Hepatic stellate cell (primary cell): ENCODE measurements at places on chromosomes 7 and 10.

GRCh38 chr10:86064219-86064618 is 302.4 kb downstream of the GRID1 start:
- DNase-seq, result no peak

GRCh38 chr7:71050492-71050891 is 81.5 kb upstream of the GALNT17 start:
- DNase-seq, result no peak

DNA sequence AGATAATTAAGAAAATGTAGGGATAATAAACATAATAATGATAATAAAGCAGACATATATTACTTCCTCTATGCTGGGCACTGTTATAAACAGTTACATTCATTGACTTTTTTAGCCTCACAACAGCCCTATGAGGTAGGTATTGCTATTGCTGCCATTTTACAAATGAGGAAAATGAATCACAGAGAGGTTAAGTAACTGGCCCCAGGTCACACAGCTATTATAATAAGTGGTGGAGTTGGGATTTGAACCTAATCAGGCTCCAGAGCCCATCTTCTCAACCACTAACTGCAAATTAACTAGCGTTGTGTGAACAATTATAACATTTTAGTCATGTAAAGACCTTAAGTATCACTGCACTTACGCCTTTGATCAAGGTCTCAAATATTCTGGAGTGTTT is 62.5 kb upstream of the PIK3CG start:
- no peak for DNase-seq

GRCh38 chr7:75704928-75705327 is 33.8 kb downstream of the HIP1 start:
- no peak for DNase-seq

DNA sequence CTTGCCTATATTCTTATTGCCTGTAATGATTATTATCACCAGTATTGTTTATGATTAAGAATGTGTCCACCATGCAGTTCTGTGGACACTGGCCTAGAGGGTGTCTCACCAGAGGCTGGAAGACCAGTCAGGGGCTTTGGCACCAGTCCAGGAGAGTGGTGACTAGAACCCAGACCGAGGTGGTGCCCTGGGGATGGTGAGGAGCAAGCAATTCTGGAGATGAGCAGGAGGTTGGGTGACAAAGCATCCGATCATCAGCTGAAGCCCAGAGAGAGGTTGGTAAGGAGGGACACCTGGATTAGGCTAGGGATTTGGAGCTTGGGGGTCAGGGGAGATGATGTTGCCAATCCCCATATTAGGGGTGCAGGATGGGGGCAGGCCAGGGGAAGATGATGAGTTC is 124.4 kb downstream of the EMX2 start:
- DNase-seq, result no peak

GRCh38 chr10:121313119-121313875 is 284.9 kb downstream of the FGFR2 start:
- no peak for DNase-seq

DNA sequence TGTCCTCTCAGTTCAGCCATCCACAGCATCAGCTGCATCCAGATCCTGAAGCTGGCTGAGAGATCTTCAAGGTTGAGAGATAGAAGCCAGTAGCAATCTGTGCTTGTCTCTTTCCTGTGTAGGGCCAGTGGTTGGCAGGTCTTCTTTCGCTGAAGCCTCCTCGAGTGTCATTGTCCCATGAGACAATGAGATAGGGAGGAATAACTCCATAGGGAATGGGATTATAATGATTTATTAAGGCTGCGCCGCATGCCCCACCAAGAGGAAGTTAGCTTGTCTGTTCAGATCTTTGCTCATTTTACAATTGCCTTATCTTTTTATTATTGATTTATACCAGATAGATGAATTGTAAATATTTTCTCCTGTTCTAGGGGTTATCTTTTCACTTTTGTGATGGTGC is 61.5 kb downstream of the MCMBP start:
- no peak for DNase-seq

- DNase-seq, result no peak
Observed at GRCh38 chr10:132133005-132133404, 53.7 kb upstream of the DPYSL4 start.

DNA sequence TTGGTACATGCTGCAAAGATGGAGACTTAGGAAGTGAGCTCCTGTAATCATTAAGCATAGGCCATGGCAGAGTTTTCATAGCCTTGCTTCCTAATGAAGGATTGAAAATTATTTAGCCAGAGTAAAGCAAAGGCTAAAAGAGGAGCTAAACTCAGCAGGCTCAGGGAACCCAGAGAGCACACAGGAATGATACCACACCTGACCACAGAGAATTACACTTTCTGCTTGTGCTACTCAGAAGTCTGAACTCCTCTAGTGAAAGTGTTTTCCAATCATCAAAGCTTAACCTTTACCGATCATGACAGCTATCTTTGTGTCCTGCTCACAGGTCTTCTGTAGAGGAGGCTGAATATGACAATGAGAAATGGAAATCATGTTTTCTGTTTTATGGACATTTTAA is 347.7 kb downstream of the OTUD1 start:
- no peak for DNase-seq

GRCh38 chr7:45219130-45219529 is 61.5 kb downstream of the RAMP3 start:
- no peak for DNase-seq

DNA sequence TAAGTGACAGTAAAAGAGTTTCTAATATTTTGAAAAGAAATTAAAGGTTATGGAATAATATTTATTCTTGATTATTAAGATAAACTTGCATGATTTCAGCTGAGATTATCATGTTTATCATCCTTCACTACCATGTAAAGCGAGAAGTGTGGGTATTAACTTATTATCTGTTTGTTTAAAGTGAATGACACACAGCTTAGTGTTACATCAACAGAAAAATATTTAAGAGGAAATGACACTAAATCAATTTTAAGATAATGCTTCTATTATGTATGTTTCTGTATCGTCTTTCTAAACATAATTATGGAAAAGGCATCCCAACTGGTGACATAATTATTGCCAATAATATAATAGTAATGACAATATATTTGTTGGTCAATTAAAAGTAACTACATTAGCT is 213.1 kb downstream of the PCDH15 start:
- no peak for DNase-seq

DNA sequence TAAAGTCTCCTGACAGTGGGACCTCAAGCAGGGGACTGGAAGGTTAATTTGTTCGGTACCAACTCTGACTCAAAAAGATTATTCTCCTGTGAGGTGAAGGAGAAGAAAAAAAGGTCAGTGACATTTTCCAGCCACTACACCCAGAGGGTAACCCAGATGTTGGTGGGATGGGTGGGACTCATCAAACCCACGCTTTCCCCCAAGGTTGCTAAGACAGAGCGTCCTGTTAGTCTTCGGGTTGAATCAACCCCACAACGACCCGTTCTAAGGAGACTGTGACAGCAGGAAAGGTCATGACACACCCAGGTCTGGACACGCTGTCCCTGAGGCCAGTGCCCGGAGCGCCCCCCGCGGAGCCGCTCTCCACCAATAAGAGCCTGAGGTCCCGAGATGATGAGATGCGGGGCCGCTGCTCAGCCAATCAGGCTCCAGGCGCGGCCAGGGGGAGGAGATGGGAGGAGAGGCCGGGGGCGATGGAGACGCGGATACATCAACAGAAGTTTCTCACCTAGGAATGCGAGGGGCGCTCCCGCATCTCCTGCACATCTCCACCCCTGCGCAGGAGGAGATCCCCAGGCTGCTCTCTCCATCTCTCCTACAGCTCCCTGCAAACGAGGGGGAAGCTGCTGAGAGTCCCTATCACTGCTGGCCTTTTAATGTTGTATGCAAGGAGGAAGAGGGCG is at the start of gene WNT16:
TSS of gene WNT16 (plus strand) at position 493 of the 683 bp plus-strand sequence. CDS start 293 bp downstream, outside the sequence.
- DNase-seq, result peak; percentile 40

- DNase-seq, result no peak
Observed at GRCh38 chr10:29411666-29412315, 122.9 kb downstream of the LYZL1 start.

GRCh38 chr10:3704565-3705325 is 80.3 kb downstream of the KLF6 start:
- DNase-seq, result no peak

DNA sequence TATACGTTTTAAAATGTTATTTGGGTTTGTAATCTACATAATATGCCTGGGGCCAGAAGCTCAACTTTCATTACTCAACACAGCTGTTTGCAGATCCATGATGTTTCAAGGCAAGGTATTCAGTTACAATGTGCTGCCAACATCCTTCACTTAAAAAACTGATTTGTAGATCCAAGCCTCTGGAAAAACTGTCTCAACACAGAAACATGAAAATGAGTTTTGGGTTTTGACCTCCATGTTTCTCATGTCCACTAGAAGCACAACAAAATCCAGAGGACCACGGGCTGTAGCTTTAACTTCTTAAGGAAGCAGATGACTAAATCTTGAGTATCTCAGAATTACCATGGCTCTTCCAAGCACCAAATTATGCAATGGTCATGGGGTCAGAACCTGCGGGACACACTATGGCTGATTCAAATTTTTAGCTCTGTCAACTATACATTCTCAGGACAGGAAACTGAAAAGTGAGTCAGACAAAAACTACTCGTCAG is 247.1 kb upstream of the GRB10 start:
- peak; percentile 85 for DNase-seq

DNA sequence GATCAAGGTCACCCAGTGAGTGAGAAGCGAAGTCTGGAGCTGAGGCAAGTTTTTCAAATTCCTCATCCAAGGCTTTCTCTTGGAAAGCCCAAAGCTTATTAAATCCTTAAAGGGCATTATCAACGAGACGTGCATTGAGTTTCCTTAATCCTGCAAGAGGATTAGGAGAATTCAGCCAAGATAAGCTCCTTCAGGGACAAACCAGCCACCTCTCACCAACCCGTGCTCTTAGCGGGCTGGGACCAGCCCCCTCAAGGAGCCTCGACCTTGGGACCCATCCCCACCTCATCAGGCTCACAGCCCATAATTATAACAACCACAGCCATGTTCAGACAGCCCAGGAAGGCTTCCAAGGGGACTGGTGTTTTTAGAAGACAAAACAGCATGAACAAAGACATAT is 12.0 kb upstream of the SLC29A4 start:
- no peak for DNase-seq

DNA sequence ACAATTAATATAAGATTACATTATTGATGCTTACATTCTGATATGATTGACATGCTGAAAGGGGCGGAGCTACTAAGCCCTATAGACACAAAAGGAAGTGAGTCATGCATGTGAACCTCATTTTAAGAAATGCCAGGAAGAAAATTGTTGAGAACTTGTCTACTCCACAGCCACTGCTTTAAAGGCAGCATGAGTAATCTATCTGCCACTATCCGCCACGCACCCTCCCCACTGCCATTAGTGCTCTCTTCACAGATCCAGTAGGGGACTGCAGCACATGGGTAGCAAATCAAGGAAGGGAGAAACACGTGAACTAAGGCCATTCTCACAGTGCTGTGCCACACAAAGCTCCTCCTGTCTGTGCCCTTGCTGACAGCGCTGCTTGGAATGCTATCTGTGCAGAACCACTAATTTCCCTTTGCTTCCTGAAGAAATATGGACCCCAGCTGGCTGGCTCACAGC is 524.8 kb downstream of the GRM8 start:
- DNase-seq, result no peak
